Esophagus squamous epithelium (tissue), 5 donors: ENCODE measurements at places on chromosomes 5 and 9. TPM values are rescaled to one million over a fixed set of nuclear protein-coding genes. Genes with fewer than 3 reads are reported as not detected.

- no peak for DNase-seq
Measured at GRCh38 chr5:80403782-80404181, 4.1 kb upstream of the ZFYVE16 start.

- DNase-seq, result no peak
Measured at GRCh38 chr9:115200711-115201505, 83.0 kb upstream of the TNC start.

DNA sequence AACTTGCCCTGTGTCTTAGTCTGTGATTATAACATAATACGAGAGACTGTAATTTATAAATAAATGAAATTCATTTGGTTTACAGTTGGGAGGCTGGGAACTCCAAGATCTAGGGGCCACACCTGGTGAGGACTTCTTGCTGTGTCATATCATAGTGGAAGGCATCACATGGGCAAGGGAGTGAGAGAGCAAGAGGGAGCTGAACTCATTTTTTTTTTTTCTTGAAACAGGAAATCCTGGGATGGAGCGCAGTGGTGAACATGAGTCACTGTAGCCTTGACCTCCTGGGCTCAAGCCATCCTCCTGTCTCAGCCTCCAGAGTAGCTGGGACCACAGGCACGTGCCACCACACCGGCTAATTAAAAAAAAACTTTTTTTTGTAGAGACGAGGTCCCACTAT is 7.2 kb downstream of the MLANA start:
- no peak for DNase-seq

The GRXCR2 gene
- not detected for total RNA-seq

The TRAF1 gene
- 2.5 TPM for total RNA-seq

- DNase-seq, result no peak
Measured at GRCh38 chr9:132610661-132611060, 28.3 kb downstream of the BARHL1 start.

DNA sequence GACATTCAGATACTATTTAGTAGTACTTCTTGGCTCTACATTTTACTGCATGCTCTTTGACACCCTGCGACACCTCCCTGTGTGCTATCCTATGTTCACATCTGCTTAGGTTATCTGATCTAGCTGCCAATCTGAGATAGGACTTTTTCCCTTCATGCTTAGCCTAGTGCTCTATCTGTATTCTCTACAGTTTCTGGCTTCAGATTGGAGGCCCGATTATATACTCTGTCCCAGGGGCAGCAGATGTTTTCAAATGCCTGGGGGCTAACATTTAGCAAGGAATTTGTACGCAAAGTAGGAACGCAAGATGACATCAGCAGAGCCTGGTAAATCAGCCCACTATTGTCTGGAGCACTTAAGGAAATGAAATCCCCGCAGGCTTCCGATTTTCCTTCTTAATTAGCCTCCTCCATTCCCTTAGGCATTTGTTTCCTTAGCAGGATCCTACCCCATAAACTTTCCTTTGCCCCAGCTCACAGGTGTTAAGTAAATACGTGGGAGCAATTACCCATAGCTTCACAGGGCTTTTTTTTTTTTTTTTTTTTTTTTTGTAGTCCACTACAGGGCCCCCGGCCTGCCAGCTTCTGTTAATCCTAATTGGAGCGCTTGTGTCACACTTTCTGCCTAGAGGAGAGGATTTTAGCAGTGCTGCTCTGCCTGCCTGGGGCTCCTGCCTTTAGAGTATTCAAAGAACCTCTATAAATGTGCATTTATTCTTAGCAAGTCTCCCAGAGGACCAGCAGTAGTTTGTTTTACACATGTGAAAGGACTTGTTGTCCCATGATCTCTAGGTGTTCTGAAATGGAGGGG is 61.1 kb upstream of the LPAR1 start:
- no peak for DNase-seq

The KIF24 gene
- total RNA-seq, result 1.5 TPM

DNA sequence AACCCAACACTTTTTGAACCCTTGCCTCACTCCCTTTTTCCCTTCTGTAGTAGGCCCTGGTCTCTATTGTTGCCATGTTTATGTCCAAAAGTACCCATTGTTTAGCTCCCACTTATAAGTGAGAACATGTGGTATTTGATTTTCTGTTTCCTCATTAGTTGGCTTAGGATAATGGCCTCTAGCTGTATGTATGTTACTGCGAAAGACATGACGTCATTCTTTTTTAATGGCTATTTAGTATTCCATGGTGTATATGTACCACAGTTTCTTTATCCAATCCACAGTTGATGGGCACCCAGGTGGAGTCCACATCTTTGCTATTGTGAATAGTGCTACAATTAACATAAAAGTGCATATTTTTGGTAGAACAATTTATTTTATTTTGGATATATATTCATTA is 90.3 kb upstream of the PTPRD start:
- no peak for DNase-seq

The GARIN3 gene
- not detected for total RNA-seq

DNA sequence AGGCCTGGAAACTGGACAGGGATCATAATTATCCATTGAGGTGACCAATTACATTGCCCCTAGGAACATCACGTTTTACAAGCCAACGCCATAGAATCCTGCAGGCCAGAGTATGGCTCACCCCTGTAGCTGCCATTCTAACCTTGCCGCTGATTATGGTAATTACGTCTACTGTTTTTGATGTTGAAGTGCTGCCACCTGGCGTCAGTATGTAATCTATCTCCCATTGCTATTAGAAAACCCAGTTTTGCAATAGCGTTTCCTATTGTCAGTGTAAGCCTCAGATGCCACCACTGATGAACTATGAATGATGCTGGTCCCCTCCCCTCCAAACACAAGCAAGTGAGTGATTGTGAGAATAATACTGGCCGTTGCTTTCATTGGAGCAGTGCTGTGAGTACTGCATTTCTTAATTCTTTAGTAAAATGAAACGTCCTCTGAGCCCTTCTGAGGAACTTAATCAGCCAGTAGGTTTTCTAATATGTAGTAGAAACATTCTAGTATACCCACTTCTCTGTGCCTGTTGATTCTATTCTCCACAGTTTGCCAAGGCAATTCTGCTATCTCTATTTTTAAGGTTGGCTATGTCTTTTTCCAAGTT is 100.5 kb upstream of the NMUR2 start:
- no peak for DNase-seq

GRCh38 chr5:110734101-110734500 is 4.7 kb upstream of the SLC25A46 start:
- no peak for DNase-seq

- no peak for DNase-seq
Measured at GRCh38 chr5:150515446-150515845, 7.5 kb downstream of the NDST1 start.

DNA sequence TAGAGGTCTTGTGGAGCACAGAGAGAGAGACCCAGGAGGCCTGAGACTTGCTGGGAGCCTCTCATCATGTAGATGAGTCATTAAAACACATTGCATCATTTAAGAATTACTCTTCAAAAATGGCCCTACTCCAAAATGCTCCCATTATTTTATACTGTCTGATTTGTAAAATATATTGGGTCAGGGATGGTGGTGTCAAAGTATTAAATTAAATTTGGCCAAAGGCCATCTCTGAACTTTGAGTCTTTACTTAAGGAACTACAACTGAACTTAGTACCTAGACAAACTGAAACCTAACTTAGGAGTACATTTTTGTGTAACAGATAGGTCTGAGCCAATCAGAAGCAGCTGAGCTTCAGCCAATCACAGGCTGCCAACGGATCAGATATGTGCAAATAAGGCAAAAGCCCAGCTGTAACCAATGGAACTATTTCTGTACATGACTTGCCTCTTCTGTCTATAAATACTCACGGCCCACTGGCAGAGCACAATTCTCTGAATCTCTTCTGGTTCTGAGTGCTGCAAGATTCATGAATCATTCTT is 657.2 kb downstream of the TLE1 start:
- DNase-seq, result no peak

The PCDHGB5 gene
- total RNA-seq, result 6.3 TPM
